ENCODE measurements at places on chromosomes 12 and 14. TPM values are rescaled to one million over a fixed set of nuclear protein-coding genes. Genes with fewer than 3 reads are reported as not detected.

The GARIN6 gene
- total RNA-seq: not detected

- DNase-seq: no peak
Observed at GRCh38 chr14:74571901-74572725, 39.9 kb downstream of the LTBP2 start.

- DNase-seq: no peak
Observed at GRCh38 chr14:89621009-89621421, 204.0 kb upstream of the FOXN3 start.

GRCh38 chr14:67666750-67667449 lies 7.5 kb downstream of the VTI1B start:
- no peak for DNase-seq

GRCh38 chr12:98372340-98373024 lies 142.9 kb upstream of the TMPO start:
- DNase-seq: no peak

- DNase-seq: peak; percentile 52
Observed at GRCh38 chr14:89625244-89625713, 208.2 kb upstream of the FOXN3 start.

GRCh38 chr14:103142026-103142425 lies 18.8 kb downstream of the TNFAIP2 start:
- DNase-seq: no peak
